ENCODE measurements at places on chromosomes 13 and 19.

GRCh38 chr19:17346109-17346671 lies 8.8 kb downstream of the GTPBP3 start:
- DNase-seq = peak; percentile 56

GRCh38 chr13:59734393-59734792 lies 429.3 kb downstream of the DIAPH3 start:
- DNase-seq = no peak

- no peak for DNase-seq
Measured at GRCh38 chr19:4829001-4829712, 2.4 kb downstream of the TICAM1 start.

- DNase-seq = no peak
Measured at GRCh38 chr13:108313382-108313781, 43.9 kb downstream of the TNFSF13B start.

- DNase-seq = no peak
Measured at GRCh38 chr19:41861116-41861768, 1.2 kb downstream of the RPS19 start.

GRCh38 chr19:58154679-58155648 lies 4.4 kb upstream of the ZNF329 start:
- DNase-seq = peak; percentile 93

DNA sequence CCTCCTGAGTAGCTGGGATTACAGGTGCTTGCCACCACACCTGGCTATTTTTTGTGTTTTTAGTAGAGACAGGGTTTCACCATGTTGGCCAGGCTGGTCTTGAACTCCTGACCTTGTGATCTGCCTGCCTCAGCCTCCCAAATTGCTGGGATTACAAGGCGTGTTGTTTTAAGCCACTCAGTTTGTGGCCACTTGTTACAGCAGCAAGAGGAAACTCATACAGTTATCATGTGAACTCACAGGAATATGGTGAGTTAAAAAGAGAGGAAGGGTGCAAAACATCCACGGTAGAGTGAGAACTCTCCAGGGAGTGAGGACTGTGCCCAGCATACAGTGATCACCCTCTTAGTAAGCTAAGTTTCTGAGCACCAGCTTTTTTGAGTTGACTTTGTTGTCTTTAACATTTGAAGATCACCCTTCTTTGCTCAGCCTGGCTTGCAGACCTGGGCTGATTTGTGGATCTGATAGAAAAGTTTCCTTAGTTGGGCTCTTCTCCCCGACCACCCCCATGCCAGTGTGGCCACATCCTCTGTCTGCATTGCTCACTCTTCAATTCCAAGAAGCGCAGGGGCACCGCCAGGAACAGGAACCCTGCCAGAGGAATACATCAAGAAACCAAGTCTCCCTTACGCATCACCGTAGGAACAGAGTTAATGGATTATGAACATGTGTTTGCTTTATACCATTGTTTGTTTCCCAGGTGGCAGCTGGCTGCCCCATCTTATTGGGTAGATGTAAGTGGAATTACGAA lies 16.0 kb downstream of the ALOX5AP start:
- peak; percentile 42 for DNase-seq

DNA sequence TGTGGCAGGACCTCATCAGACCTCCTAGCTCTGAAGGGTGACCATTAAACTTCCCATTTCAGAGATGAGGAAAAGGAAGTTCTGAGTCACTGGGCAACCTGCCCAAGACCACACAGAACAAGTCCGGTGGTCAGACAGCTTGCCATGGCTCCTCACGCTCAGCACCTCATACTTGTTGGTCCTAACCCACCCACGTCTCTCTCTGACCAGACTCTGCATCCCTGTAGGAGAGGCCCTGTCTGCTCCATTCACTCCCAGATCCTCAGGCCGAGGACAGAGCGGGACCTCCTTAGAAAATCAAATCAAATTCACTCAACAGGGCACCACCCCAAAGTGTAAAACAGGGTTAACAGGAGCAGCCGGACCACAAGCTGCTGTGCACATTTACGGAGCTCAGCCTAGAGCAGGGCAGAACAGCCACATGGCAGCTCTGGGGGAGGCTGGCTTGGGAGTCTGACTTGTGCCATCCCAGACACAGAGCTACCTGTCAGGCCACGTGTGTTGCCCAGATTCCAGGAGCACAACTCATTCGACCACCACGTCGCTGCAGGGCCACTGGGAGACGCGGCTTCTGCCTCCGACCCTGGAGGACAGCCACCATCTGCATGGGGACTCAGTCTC lies 1.7 kb downstream of the MIER2 start:
- peak; percentile 84 for DNase-seq
